CD14-positive monocyte (primary cell): ENCODE measurements at places on chromosomes 12 and 14. TPM values are rescaled to one million over a fixed set of nuclear protein-coding genes. Genes with fewer than 3 reads are reported as not detected.

Gene DIO3
- polyA plus RNA-seq: not detected

- DNase-seq: no peak
These were observed 102.7 kb downstream of the UNC79 start for GRCh38 chr14:93533437-93533836.

DNA sequence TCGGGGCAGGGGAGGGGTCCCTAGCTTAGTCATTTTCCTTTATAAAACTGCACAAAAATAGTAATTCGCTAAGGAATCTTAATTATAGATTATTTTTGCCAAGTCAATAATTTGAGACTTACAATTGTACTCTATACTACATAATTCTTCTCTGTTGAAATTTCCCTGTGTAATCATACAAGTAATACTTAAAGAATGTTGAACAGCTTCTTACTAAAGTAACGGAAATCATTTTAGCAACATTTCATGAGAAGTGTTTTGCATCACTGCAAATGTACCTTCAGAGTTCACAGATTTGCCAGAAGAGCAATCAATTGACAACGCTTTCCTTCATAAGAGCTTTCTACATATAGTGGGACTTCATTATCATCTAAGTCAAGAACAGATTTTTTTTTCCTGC, 7.9 kb upstream of the GNG2 start:
- no peak for DNase-seq

DNA sequence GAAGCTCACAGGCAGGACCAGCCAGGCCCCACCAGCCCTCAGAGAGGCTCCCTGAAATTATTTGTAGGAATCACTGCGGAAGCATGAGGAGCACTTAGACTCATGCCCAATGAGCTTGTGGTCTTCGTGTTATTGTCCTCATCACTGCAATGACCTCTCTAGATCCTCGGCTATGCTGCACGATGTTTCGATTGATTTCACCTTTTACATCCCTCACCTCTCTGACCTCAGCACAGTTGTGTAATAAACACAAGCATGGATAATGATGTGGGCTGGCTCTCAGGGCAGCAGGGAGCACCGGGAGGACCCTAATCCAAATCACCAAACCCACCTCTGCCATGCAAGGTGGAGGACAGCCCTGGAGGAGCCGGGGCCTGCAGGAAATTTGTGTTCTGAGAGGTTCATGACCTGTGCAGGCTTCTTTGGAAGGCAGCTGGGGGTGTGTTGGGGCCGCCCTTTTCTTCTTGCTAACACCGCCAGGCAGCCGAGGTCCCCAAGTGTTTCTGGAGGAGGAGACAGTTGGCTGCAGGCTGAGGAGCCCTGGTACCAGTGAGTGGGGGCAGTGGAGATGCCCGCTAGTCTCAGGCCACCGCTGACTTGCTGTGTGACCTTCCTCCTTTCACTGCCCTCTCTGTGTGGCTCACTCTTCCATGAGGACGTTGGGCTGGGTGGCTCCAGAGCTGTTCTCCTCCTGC, 29.5 kb upstream of the EML1 start:
- DNase-seq: no peak

DNA sequence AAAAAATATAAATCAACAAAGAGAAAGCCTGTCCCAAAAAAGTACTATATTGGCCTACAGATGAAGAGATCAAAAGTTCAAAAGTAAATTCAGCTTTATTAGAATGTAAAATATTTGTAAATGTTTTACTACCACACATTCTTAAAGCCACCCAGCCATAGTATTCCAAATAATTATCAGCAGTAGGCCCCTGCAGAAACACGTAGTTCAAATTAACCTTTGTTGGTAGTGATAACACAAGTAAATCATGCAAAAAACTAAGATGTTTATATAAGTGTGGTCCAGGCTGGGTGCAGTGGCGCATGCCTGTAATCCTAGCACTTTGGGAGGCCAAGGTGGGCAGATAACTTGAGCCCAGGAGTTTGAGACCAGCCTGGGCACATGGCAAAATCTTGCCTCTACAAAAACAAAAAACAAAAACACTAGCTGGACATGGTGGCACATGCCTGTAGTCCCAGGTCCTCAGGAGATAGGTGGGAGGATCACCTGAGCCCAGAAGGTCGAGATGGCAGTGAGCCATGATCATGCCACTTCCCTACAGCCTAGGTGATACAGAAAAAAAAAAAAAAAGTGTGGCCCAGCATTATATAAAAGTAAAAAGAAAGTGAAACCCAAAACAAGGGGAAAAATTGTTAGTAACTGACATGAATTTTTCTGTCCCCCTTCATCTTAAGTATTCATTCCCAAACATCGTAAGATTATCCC, 17.9 kb downstream of the SPTLC2 start:
- DNase-seq: no peak

Gene STYK1
- not detected in 2 replicates for polyA plus RNA-seq

DNA sequence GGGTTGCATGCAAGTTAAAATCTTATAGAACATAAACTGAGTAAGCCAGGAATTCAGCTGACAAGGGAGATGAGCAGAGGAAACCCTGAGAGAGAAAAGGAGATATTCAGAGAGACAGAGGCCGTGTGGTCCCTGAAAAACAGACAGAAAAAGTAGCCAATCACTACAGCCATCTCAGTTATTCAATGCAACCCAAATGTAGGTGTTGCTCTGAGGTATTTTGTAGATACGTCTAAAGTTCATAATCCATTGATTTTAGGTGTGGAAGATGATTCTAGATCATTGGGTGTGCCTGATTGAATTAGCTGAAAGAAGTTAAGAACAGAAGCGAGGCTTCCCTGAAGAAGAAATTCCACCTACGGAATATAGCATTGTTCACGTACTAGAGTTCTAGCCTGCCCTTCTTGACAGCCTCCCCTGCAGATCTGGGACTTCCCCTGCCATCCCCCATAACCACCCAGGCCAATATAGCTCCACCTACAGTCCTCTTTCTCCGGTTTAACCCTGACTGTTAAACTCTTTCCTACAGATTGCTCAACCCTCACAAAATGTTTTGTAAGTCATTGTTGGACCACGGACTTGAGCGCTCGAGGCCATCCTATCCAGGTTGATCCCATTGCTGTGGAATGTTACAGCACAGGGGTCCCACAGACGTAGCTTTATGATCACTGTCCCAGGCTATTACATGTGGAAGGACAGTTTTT, 21.7 kb downstream of the AICDA start:
- DNase-seq: peak; percentile 59

DNA sequence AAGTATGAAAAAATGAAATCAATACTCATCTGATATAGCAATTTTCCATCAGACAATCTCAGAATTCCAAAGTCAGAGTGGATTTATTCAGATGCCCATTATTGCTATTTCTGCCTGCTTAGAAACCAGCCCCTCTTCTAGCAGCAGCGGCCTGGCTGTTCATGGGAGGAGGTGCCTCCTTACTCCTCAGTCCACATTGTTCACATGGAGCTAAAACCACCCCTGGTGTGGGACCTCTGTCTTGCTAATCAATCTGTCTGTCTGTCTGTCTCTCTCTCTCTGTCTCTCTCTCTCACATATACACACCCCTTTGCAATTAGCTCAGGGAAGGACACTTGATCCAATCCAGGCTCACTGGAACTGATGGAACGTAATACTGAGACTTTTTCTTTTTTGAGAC, 176.1 kb downstream of the APAF1 start:
- no peak for DNase-seq

- DNase-seq: no peak
These were observed 701.8 kb downstream of the TMTC2 start for GRCh38 chr12:83388551-83388950.

Gene SYNDIG1L
- polyA plus RNA-seq: not detected
